IPS-NIHi11 (cell line): ENCODE measurements at places on chromosomes 12 and 14.
A peak's percentile ranks its signal among the peaks of the same experiment; 100 is the strongest.

GRCh38 chr12:82279536-82280058 lies 78.6 kb downstream of the CCDC59 start:
- no peak for DNase-seq

DNA sequence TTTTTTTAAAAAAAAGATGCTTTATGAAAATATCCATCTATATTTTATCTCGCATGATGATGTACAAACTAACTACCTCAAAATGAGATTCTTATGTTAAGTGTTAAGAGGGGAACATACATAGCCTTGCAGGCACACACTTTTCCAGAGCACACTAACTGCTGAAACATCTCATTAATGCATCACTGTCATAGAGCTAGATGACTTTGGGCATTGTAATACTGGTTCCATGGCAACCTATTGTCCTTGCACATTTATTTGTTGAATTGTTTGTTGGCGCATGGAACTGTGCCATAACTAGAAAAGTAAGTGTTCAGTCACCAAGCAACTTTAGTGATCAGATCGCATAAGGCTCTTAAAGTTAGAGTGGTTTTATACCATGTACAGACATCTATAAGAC lies 348.3 kb downstream of the GALC start:
- DNase-seq, result no peak

- no peak for DNase-seq
Observed at GRCh38 chr12:45224311-45224710, 8.4 kb downstream of the ANO6 start.

DNA sequence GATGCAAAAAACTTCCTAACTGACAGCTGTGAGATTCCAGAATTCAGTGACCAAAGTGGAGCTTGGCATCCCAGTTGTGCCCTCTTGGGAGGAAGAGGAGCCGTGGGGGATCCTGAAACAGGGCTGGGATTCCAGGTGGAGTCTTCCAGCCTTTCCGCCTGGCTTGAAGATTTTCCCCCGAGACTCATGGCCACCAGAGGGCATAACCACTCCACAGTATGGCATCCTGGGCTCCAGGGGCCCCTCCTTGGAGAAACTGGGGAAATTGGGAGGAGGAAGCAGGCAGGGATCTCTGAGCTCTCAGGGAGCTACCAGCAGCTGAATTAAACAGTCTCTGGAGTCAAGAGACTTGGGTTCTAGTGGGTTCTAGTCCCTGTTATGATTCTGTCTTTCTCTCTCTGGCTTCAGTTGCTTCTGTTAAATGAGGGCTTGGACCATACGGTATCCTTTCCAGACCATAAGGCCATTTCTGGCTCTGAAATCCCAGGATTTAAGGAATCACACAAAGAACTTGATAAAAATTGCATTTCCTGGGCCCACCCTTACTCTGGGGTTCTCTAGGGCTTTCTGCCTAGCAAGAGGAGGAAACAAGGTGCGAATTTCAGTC lies 2.6 kb upstream of the TAMALIN start:
- DNase-seq, result peak; percentile 75

DNA sequence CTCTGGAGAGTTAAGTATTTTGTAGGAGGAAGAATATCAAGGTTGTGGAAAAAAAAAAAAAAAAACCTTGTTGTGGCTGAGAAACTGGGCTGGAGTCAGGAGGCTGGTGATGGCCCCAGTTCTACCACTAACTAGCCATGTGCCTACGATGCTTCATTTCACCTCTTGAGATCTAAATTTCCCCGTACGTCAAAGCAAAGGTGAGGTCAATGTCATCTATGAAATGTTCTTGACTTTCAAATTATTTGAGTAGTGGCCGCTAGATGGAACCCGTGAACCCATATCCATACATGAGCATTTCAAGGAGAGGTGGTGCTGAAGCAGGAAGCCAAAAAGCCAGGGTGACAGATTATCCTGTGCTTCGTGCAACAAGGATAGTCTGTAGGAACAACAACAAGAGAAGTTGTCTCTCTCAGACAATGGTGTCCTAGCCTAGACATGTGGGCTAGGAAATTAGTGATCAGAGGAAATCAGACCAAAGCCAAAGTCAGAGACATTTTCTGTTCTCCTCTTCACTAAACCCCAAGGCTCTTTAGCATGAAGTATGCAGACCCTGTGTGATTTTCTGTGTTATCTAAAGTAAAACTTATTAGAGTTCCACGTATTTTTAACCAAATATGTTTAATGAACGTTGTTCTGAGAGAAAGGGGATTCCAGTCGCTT lies 95.5 kb upstream of the ETV6 start:
- DNase-seq, result peak; percentile 86

DNA sequence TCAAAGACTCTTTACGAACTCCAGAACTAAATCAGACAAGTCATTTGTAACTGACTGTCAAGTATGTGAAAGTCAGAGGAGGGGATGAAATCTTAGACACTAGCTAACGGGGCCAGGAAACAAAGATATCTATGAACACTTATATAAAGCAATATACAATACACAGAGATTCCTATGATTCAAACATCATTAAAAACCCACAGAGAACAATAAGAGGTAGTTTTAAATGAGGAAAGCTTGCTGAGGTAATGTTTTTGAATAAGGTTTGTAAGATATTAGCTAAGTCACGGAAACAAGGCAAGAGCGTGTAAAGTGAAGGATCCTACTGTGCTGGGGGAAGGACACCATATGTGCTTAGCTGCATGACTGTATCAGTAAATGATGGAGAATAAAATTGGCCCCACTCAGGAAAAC lies 36.7 kb downstream of the SAV1 start:
- no peak for DNase-seq

DNA sequence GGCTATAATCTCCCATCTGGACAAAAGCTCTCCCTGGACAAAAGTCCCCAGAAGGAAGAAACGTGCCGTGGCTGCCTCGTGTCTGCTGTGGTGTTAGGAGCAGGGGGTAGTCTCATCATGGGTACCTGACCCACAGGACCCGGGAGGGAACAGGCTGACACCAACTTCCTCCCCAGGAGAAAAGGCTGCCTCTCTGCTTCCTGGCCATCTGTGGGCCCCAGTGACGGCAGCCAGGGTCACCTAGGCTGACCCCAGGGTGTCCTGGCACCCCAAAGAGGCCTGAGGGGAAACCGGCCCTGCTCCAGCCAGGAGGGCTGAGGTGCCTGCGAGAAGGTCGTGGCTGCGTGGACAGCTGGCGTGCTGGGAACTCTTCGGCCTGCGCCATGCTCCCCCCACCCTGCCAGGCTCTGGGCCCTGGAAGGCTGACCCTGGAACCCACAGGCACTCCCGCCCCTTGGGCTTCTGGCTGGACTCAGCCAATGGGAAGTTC lies 133.9 kb downstream of the RFLNA start:
- no peak for DNase-seq

- no peak for DNase-seq
Observed at GRCh38 chr12:67533159-67533558, 115.4 kb upstream of the DYRK2 start.

DNA sequence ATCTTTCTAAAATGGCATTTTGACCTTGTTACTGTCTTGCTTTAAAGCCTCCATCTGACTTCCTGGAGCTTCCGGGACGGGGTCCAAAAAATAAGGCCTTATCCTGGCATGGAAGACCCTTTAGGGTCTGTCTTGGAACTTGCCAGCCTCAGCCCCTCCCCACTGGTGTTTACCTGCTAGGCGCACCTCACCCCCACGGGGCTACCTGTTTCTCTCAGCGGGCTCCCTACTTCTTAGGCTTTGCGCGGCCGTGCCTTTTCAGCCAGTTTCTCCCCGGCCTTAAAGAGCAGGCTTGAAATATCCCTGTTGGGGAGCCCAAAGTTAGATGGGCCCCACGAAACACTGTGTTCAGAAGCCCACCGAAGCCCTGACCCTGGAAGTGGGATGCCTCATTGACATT lies 5.1 kb downstream of the RTL1 start:
- DNase-seq, result no peak

GRCh38 chr12:24109381-24110039 lies 160.0 kb upstream of the SOX5 start:
- DNase-seq, result peak; percentile 23

DNA sequence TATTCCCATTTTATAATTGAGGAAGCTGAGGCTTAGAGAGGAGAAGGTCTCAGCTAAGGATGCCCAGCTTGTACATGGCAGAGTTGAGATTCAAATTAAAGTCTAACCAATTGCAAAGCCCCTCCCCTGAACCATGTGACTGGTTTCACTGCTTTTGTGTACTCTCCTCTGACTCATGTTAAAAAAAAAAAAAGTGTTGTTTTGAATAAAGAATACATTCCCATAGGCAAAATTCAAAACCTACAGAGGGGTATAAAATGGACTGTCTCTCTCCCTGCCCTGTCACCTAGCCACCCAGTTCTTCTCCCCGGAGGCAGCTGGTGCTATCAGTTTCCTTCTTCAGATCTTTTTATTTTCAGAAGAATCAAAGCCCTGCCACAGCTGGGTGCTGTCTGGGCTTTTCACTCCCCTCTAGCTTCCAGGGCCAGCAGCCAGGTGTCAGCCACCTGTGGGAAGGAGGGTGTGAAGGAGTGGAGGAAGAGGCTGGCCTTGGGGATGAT lies 5.4 kb downstream of the PSMD9 start:
- DNase-seq, result no peak

DNA sequence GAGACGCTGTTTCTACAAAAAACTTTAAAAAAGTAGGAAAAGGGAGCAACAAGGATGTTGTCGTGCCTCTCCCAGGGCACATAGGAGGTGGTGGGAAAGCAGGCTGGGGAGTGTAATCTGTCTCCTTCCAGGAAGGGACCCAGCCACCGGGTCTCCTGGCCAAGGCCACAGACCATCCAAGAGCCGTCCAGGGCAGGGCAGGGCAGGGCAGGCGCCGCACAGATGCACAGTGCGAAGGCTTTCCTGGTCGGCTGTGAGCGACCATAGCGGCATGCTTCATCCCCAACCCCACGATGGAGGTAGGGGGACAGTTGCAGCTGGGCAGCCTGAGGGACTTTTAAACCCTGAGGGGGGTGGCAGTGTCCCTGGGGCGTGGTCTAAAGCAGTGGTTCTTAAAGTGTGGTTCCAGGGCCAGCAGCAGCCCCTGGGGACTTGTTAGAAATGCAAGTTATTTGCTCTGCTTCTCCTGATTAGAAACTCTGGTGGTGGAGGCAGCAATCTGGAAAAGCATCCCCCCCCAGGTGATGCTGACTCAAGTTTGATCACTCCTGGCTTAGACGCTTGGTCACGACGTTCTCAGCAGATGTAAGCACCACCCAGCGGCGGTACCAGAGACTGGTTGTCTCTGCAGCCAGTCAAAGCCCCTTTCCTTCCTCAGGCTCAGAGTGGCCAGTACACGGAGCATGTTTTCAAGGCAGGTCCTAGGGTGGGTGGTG lies 197.4 kb upstream of the PRMT8 start:
- no peak for DNase-seq

- DNase-seq, result no peak
Observed at GRCh38 chr12:123083661-123084571, 67.0 kb downstream of the PITPNM2 start.

GRCh38 chr14:31770271-31770670 lies 209.1 kb downstream of the NUBPL start:
- DNase-seq, result no peak

- DNase-seq, result no peak
Observed at GRCh38 chr14:80618751-80619329, 322.7 kb downstream of the CEP128 start.

DNA sequence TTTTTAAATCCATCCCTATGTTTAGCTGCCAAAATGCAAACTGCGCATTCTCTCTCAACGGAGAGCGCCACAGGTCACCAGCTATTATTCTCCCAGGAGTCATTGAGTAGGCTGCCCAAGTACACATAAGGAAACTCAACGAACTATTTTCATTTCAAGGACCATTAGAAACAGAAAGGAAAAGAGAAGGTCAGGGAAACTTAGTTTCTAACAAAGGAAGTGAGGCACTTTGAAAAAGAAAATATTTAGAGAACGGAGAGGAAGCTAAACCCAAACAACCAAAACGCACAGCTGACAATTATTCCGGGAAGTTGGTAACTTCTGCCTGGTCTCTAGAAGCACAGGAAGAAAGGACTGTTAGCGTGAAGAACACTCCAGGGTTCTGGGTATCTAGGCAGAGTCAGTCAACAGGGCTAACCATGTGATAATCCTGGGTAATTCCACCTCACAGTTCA lies 23.5 kb downstream of the GPHB5 start:
- DNase-seq, result no peak

DNA sequence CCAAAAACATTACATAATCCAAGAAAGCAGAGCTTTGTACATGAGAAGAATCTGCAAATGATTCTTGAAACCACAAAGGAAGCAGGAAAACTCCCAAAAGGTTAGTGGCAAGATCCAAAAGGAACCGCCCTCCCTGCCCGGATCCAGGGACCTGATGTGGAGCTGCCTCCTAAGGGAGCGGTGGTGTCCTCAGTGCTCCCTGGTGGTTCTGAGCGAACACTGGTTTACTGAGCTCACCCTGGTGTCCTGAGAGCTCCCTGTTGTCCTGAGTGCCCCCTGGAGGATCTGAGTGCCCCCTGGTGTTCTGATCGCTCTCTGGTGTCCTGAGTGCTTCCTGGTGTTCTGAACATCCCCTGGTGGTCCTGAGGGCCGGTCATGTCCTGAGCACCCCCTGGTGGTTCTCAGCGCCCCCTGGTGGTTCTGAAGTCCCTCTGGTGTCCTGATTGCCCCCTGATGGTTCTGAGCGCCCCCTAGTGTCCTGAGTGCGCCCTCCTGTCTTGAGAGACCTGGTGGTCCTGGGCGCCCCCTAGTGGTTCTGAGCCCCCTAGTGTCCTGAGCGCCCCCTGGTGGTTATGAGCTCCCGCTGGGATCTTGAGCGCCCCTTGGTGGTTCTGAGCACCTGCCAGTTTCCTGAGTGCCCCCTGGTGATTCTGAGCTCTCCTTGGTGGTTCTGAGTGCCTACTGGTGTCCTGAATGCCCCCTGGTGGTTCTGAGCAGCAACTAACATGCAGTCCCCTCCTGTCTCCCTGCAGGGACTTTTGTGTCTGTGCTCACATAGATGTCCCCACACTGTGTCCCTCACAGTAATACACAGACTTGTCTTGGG lies 891.1 kb downstream of the TMEM121 start:
- no peak for DNase-seq

- DNase-seq, result no peak
Observed at GRCh38 chr12:118345355-118345754, 27.4 kb downstream of the TAOK3 start.

GRCh38 chr12:11730299-11731041 lies 81.0 kb downstream of the ETV6 start:
- peak; percentile 60 for DNase-seq
